PC-3 (cell line): ENCODE measurements at places on chromosomes 6 and 20. TPM values are rescaled to one million over a fixed set of nuclear protein-coding genes. Genes with fewer than 3 reads are reported as not detected.

The OR5V1 gene
- total RNA-seq: not detected in 2 replicates

GRCh38 chr6:25138233-25138933 lies 140.8 kb upstream of the CARMIL1 start:
- DNase-seq: peak; percentile 54

DNA sequence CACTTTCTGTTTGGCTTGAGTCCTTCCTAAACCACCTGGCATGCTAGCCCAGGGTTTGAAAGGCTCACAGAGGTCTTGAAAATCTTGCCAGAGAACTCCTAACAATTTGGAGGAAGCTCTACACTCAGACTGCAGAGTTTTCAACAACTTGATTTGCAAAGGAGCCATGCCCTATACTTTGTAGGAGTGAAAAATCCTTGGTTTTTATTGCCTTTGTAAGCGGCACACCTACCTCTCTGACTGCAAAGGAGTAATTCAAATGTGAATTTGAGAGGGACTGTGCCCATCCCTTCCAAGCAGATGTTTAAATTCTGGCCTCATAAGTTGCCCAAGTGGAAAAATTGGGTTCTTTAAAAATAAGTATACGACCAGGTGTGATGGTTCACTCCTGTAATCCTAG lies 41.5 kb downstream of the SLC2A12 start:
- no peak for DNase-seq

The MDC1 gene
- total RNA-seq: 19.6 and 24.9 TPM in 2 replicates

The BHLHE23 gene
- total RNA-seq: not detected in 2 replicates

- DNase-seq: no peak
Measured at GRCh38 chr6:10421158-10421920, 6.5 kb upstream of the TFAP2A start.

GRCh38 chr6:116111552-116112528 lies 11.2 kb downstream of the NT5DC1 start:
- DNase-seq: peak; percentile 64

The CFAP61 gene
- total RNA-seq: not detected in 2 replicates

The ELMO2 gene
- total RNA-seq: 29.0 and 32.3 TPM in 2 replicates

The CLVS2 gene
- total RNA-seq: not detected in 2 replicates

The KCNK5 gene
- total RNA-seq: 3.2 and 3.5 TPM in 2 replicates

DNA sequence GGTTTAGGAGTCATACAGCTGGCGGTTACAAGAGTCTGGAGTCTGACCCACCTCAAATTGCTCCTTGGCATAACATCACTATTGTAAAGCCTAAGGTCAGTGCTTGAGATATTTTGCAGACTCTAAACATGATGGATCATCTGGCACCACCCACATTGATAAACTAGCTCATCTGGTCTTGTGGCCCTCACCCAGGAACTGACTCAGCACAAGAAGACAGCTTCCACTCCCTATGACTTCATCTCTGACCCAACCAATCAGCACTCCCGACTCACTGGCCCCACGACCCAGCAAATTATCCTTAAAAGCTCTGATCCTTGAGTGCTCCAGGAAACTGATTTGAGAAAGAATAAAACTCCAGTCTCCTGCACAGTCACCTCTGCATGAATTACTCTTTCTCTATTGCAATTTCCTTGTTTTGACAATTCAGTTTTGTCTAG lies 115.9 kb downstream of the CD24 start:
- DNase-seq: peak; percentile 78

- DNase-seq: no peak
Measured at GRCh38 chr6:154648188-154648887, 84.9 kb upstream of the SCAF8 start.

The B3GALT4 gene
- 7.9 and 8.4 TPM in 2 replicates for total RNA-seq

GRCh38 chr6:156026486-156027247 lies 571.0 kb upstream of the NOX3 start:
- DNase-seq: no peak

The C20orf141 gene
- not detected in 2 replicates for total RNA-seq

The BPIFB1 gene
- total RNA-seq: not detected in 2 replicates

The CDC40 gene
- 7.4 and 8.9 TPM in 2 replicates for total RNA-seq

DNA sequence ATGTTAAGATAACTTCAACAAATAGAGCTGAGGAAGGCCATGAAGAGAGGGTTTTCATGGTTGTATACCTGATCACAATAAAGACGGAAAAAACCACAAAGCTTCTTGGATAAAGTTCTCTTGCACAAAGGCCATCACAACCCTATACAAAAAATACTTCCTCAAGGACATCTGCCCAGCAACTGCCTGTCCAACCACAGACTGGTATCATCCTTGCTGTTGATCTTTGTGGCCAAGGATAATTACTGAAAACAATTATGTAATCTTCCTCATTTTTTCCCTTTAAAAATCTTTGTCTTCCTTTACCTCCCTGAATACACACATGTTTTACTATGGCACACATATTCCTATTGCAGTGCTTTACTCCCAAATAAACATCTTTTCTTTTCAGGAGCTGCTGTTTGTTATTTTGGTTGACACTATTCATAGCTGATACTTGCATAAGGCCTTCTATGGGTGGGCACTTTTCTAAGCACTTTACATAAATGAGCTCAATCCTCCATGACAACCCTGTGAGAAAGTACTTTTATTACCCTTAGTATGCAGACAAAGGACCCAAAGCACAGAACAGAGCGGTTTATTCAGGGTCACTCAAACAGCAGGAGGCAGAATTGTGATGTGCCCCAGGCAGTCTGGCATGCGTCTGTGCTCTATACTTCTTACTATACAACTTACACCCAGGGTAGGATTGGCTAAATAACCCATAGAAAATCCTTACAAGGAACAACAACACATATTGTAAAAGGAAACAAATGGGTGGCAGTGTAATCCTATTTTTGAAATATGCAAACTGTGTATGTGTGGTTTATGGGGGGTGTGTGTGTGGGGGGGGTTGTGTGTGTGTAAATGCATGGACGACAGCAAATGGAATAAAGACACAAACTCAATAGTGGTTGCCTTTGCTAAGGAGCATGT lies 35.1 kb downstream of the SNRNP48 start:
- DNase-seq: peak; percentile 14

DNA sequence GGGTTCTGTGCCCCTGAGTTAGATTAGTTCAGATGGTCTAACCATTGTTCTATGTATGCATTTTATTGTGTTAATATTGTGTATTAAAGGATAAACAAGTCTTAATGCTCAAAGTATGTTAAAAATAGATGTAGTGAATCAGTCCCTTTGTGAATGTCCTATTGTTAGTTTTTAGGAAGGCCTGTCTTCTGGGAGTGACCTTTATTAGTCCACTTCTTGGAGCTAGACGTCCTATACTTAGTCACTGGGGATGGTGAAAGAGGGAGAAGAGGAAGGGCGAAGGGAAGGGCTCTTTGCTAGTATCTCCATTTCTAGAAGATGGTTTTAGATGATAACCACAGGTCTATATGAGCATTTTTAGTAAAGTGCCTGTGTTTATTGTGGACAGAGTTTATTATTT lies 12.3 kb upstream of the HMGN4 start:
- no peak for DNase-seq

DNA sequence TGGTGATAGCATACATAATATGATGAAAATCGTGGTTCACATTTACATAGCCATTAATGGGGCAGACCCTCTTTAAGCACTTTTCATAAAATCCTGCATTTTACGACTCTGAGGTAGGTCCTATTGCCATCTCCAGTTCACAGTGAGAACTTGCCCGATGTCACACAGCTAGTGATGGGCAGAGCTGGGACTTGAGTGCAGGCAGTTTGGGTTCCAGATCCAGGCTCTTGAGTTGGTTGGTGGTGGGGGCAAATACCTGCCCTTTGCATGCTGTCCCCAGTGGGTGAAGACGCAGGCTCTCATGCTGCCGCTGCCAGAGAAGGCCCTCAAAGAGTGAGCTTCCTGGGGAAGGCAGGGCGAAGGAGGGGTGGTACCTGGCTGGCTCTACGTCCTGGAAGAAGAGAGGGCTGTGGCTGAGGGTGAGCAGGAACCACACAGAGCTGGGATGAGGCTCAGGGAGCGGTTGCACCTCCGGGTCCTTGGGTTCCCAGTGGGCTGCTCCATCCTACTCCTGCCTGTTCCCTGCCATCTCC lies 6.1 kb upstream of the BAK1 start:
- DNase-seq: no peak
